Vagina (tissue), 2 donors: ENCODE measurements at places on chromosomes 4 and X.

DNA sequence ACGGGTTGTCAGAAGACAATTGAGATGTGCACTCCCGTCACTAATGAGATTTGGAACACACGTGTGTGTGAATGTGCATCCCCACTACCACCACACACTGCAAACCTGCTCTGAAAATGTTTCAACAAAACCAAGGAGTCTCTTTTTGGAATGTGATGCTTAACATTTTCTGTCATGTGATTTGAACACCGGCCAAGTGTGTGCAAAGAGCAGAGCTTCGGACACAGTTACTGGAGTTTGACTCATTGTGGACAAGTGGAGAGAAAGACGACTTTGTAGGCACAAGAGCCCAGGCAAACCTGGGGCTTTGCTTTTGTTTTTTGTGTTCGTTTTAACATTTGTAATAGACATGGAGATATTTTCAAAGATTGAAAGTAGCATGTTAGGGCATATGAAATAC lies 49.2 kb downstream of the CCKAR start:
- DNase-seq, result no peak

GRCh38 chr4:160235285-160235684 lies 1132.4 kb downstream of the RAPGEF2 start:
- no peak for DNase-seq

GRCh38 chr4:150518559-150518958 lies 63.4 kb upstream of the MAB21L2 start:
- no peak for DNase-seq

DNA sequence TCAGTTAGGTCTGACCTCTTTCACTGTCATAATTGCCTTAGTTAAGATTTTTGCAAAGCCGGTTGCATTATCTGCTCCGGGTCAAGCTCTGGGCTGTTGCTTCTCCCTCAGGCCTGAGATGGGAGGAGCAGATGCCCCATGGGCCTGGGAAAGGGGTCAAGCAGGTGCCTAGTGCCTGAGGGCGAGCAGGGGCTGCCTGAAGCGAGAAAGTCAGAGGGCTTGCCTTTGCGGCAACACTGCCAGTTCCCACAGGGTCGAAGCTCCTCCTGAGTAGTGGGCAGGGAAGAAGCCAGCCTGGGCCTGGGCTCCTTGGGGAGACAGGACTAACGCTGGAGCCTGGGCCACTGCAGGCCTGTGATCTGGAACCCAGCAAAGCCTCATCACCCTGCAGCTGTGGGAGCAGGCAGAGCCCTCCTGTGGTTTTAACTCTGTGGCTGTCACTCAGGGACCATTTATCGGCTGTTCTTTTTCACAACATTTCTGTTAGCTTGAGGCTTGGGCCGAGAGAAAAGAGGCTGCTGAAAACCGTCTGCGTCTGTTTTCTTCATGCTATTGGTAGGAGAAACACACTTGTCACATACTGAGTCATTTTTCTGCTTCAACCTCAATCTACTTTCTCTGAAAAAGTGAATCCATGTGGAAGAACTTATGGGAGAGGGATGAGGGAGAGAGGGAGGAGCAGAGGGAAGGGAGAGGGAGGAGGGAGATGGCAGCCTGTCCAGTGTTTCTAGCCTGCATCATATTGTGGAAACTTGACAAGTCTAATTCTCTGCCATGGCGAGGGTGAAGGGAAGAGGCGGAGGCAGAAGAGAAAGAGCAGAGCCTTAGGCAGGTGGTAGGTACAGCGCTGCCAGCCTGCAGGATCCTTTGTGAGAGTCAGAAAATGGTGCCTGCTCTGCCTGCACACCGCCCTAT lies 68.4 kb downstream of the RHOH start:
- no peak for DNase-seq

GRCh38 chrX:94400488-94400887 lies 726.5 kb downstream of the FAM133A start:
- no peak for DNase-seq

DNA sequence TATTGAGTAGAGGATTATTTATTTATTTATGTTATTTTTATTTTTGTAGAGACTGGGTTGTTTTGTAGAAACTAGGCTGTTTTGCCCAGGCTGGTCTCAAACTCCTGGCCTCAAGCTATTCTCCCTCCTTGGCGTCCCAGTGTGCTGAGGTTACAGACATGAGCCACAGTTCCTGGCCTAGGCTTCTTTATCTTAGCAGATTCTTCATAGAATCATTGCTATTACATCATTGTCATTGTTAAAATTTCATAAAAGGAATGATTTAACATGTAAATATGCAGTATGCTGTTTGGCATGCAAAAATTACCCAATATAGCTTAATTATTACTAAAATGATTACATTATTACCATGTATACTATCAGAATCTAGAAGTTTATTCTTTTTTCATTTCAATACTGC lies 24.2 kb downstream of the SULT1E1 start:
- DNase-seq, result no peak

DNA sequence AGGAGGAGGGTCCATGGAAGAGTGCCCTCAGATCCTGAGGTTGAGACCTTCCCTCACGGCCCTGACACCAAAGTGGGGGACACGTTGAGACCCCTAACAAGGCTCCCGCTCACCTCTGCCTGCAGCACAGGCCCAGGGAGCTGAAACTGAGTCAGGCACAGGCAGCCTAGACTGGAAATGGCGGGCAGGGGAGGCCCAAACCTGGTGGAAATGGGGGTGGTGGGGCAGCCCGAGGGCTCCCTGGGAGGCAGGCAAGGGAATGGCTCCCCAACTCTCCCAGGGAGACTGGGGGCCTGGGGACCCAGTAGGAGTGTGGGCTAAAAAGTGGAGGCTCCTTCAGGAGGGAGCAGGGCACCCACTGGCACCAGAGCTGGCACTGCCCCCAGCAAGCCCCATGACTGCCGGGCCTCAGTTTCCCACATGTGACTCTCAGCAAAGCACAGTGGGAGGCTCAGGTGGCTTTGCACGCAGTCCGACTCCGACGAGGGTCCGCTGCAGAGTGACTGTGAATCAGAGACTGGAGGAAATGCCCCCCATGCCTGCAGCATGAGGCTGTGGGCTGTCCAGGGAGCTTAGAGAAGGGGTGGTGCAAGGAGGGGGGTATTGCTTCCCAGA lies 5.9 kb downstream of the NKX1-1 start:
- no peak for DNase-seq

DNA sequence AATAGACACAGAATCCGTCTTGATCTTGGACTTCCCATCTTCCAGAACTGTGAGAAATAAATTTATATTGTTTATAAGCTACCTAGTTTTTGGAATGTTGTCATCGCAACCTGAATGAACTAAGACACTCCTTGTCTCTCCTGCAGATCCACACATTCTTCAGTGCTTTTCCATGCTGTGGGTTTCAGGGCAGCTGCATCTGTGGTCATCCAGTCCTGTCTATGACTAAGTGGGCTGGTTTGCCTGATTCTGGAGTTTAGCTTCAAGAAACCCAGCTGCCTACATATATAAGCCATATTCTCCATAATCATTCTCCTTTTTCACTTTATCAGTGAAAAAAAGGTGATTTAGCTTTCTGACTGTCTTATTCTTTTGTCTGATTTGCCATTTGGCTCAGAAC lies 170.3 kb upstream of the KIT start:
- DNase-seq, result no peak

GRCh38 chrX:151754047-151754429 lies 19.5 kb downstream of the CNGA2 start:
- DNase-seq, result no peak

GRCh38 chr4:833156-833555 lies 7.2 kb upstream of the CPLX1 start:
- no peak for DNase-seq

GRCh38 chr4:5865896-5866599 lies 26.8 kb downstream of the CRMP1 start:
- no peak for DNase-seq

- no peak for DNase-seq
Measured at GRCh38 chrX:136192839-136193414, 45.6 kb downstream of the FHL1 start.

DNA sequence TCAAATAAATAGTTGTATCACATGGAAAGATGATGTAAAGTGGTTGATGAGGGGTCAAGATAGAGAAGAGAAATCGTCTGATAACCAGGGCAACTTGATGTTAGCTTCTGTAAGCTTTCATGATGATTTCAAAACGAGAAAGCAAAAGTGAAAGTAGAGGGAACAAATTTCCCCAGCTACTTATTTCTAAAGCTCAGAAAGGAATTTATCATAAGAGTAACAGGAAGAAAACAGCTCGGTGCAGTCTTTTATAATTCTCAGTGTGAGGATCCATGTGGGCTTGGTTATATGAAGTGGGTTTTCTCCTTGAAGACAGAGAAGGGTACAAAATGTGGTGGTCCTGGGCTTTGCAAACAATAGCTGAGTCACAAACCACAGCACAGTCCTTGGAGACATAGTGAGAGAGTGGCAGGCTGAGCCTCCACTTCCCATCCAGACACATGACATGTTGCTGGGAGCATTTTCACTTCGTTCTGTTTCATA lies 32.1 kb upstream of the GLRA2 start:
- no peak for DNase-seq

DNA sequence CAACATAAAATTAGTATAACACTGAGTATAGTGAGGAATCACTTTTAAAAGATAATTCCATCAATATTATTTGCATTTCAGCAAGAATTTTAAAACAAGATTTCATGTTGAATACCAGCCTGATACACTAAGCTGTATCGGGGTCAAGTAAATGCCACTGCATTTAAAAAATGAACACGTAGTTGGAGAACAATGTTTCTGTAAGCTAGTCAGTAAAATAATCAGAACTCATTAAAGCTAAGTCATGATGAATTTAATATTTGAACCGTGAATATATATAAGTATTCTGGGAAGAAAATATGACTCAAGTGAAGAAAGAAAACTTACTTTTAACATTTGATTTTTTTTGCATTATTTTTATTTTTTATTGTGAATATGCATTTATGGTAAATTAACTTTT lies 611.0 kb upstream of the PABPC4L start:
- no peak for DNase-seq

GRCh38 chrX:139093201-139093600 lies 381.7 kb upstream of the FGF13 start:
- DNase-seq, result no peak

- no peak for DNase-seq
Measured at GRCh38 chr4:70914631-70915030, 12.5 kb downstream of the MOB1B start.

DNA sequence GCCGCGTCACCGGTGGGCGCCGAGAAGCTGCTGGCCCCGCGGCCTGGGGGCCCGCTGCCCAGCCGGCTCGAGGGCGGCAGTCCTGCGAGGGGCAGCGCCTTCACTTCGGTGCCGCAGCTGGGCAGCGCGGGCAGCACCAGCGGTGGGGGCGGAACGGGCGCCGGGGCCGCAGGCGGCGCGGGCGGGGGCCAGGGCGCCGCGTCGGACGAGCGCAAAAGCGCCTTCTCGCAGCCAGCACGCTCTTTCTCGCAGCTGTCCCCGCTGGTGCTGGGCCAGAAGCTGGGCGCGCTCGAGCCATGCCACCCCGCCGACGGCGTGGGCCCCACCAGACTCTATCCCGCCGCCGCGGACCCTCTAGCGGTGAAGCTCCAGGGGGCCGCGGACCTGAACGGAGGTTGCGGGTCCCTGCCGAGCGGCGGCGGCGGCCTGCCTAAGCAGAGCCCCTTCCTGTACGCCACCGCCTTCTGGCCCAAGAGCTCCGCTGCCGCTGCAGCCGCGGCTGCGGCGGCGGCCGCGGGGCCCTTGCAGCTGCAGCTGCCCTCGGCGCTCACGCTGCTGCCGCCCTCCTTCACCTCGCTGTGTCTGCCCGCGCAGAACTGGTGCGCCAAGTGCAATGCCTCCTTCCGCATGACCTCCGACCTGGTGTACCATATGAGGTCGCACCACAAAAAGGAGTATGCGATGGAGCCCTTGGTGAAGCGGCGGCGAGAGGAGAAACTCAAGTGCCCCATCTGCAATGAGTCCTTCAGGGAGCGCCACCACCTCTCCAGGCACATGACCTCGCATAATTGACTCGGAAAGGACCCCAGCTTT lies 5.6 kb downstream of the PRDM8 start:
- no peak for DNase-seq

DNA sequence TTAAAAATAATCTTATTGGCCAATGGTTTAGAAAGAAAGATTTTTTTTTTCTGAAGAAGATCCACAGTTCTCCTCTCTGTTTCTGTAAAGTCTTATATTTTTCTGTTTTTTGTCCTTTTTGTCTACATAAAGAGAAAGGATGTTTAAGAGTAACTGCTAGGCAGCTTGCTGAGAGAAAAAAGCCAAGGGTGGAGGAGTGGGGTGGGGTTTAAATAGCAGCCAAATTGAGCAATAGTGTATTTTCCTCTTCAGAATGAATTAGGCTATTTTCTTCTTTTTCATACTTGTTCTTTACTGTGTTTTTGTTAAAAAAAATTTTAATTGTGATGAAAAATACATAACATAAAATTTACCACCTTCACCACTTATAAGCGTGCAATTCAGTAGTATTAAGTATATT lies 224.6 kb downstream of the SOWAHB start:
- DNase-seq, result no peak
